ENCODE measurements at places on chromosomes 5 and 9. TPM values are rescaled to one million over a fixed set of nuclear protein-coding genes. Genes with fewer than 3 reads are reported as not detected.

Gene THBS4
- total RNA-seq, result 8.1 TPM

Gene ISOC1
- 7.5 TPM for total RNA-seq

Gene C9
- total RNA-seq, result not detected

Gene NPR2
- 11.3 TPM for total RNA-seq

Gene FRRS1L
- not detected for total RNA-seq

Gene LCN9
- not detected for total RNA-seq

Gene GARNL3
- total RNA-seq, result 18.1 TPM

Gene ZNF483
- total RNA-seq, result 7.3 TPM
